Glutamatergic neuron (in vitro differentiated cells): ENCODE measurements at places on chromosomes 12 and 14.

DNA sequence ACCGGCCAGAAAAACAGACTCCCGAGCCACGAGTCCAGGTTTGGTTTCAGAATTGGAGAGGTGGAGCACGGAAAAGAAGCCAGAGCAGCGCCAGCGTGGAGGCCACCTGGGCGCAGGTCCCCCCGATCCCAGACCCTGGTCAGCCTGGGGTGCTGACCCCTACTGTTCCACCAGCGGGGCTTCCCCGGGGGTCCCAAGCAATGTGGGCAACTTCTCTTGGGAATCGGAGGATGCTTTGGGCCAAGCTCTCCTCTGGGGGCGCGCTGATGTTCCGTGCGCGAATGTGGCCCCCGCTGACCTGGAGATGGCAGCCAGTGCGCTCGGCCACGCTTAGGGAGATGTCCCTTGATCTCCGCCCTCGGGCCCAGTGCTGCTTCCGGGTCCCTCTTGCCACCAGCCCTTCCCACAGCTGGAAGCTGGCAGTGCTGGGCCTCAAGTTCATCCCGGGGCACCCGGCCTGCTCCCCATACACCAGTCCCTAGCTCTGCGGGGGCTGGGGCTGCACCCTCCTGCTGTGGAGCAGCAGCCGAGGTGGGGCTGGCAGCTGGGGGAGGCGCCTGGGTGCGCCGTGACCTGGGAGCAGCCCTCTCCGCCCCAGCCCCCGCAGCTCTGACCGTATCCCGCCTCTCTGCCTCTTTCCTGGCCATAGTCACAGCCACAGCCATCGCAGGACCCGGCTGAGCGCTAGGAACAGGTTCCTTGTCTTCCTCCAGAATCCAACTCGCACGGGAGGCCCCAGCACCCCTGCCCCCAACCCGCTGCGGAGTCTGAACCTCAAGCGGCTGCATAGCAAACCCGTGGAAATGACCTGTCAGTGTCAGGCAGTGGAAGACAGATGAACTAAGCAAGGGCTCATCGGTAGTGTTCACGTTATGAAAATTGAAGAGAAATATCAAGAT lies 91.2 kb downstream of the RCOR1 start:
- peak; percentile 26 for DNase-seq

DNA sequence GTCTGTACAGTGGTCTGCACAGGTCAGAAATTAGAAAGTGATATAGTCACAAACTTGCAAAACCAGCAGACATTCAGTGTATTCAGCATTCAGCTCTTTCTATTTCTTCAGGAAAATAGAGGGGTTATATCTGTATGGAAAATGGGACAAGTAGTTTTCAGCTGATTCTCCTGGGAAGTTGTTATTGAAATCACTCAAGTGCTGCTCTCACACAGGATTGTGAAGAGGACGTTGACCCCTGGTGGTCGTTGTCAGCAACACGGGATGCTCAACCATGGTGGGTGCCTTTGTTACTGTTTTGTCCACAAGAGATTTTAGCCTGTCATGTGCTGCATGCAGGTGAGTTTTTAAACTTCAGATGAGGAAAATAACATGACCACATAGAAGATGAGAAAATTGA lies 981.8 kb downstream of the TMEM121 start:
- DNase-seq = no peak

DNA sequence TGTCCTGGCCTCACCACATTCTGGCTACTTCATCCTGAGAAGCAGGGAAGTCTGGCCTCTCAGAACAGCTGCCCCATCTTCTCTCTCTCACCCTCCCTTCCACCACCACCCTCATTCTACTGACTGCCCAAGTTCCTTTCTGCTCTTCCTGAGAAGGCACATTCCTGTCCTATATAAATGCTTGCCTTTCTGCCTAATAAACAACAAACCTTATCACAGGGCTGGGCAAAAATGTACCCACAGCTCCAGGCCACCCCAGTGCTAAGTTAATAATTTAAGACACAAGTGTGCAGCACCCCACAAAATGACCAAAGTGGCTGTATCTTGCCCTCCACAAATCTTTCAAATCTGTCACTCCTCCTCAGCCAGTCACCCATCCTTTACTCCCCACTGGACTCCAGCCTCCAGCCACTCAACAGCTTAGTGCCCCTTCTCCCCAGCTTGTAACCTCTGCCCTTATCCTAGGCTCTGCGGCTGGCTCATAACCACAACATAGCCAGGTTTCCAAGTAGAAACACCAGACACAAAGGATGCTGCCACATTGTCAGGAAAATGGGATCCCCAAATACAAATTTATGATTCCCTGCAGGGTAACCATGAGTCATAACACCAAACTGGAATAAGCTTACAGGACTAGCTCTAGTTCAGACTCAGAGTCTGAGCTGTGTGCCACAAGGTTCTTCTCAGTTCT lies 15.0 kb downstream of the OXA1L start:
- DNase-seq = no peak

DNA sequence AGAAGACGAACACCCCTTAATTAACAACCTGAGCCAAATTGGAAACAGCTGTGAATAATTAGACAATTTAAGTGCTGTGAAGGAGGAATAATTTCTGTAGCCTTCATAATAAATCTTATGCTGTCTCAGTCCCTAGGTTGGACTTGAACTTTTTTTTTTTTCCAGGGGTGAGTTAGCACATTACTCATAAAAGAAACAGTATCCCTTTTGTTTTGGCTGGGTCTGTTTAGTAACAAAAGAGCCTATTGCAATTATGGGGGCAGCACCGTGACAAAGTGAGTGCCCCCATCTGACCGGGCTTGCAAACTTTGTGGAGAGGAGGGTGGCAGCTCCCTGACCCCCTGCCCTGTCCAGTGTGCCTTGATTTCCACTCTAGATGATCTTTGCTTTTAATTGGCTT lies 167.4 kb downstream of the DICER1 start:
- no peak for DNase-seq

- no peak for DNase-seq
These were observed 43.9 kb upstream of the MDM1 start for GRCh38 chr12:68375756-68376695.

DNA sequence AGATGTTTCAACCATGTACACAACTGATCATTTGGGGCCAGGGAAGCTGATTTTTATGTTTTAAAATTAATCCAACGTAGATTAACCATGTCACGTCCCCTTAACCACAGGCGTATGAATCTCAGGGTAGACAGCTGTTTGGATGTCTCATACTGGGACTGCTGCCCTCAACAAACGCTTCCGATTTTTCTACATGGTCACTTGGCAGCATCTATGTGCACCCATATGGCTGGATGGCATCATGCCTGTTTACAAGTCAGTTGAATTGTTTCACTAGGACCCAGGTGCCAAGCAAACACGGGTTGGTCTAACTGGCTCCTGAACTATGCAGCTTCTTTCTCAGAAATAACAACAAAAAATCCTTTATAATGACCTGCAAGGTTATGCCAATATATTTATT lies 393.8 kb downstream of the NPAS3 start:
- DNase-seq = no peak

DNA sequence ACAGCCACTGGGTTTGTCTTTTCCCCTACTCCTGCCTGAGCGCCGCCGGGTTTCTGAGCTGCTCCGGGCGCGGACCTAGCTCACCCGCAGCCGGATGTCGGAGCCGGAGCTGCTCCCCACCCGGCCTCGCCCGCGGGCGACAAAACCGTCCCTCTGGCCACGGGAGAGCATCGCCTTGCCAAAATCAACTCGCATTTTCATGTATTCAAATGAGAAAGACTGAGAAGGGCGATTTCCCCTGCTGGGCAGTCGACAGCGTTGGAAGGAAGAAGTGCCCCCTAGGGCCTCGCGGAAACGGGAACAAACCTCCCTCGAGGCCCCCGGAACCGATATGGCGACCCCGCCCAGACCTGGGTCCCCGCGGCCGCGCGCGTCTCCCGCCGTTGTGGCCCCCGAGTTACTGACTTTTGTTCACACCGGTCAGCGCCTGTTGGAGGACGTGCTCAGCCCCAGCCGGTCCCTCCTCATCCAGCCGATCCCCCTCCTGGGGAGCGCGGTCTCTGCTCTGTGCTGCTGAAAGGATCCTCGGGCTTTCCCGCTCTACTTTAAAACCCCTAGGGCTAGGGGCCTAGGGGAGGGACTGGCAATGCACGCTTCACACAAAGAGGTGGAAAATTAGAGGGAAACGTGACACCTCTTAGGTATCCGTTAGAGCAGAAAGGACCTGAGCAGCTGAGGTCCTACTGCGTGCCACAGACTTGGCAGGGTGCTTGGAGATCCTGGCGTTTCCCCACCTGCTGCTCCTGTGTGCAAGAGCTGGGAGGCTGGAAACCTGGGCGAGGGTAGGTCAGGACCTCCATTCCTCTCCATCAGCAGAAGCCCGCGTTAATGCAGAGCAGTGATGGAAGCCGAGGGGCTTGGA lies 4.3 kb downstream of the TTC6 start:
- DNase-seq = peak; percentile 44

GRCh38 chr12:50268482-50268881 lies 14.8 kb downstream of the LIMA1 start:
- DNase-seq = no peak

GRCh38 chr12:114693532-114693931 lies 9.6 kb upstream of the TBX3 start:
- no peak for DNase-seq

GRCh38 chr12:91523831-91524230 lies 341.2 kb upstream of the DCN start:
- no peak for DNase-seq

DNA sequence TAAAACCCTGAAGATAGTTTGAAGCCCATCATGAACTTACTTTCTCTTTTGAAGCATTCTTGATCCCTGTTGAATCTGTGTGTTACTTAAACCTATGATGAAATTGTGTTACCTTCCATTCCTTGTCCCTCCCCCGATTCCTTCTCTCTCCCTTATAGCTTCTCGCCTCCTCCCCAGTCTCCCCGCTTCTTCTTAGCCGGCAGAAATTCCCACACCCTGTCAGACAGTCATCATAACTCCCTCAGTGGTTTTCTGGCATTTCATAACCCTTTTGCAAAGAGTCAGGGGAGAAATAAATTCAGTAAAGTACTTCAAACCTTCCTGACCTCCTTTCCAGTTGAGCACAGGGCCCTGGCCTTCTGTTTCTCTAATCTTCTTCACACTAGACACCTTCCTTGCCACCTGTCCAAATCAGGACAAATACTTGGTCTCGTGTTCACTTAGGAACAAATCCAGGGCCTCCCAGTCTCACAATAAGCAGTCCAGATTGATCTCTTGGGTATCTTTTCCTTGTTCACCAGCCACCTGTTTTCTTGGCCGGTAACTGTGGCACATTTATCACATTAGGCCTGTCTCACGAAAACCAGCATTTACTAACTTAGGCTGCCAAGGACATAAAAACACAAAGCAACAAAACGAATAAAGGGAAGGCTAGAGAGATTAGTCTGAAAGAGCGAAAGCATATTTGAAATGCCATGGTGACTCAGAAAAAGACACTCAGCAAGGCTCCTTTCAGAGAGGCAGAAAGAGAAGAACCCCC lies 355.9 kb downstream of the TMTC2 start:
- no peak for DNase-seq

DNA sequence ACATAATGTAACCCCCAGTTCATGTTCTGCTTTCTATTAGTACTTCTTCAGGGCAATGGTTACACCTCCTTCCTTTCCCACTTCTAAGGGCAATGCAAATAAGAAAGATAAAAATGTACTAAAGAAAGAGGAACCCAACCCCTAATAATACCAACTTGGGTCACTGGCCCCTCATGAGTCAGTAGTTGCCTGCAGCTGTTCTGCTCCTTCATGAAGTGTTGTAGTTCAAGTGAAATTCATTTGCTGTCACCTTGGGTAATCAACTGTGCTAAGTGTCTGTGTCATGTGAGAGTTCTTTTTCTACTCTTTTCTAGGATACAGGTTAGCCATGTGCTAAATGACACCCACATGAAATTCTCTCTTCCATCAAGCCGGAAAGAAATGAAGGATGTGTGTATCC lies 91.8 kb downstream of the PLXNC1 start:
- DNase-seq = no peak

- DNase-seq = no peak
These were observed 20.5 kb downstream of the SLC11A2 start for GRCh38 chr12:51005671-51006070.

- DNase-seq = no peak
These were observed 5.1 kb downstream of the SLC38A2 start for GRCh38 chr12:46367351-46368029.

DNA sequence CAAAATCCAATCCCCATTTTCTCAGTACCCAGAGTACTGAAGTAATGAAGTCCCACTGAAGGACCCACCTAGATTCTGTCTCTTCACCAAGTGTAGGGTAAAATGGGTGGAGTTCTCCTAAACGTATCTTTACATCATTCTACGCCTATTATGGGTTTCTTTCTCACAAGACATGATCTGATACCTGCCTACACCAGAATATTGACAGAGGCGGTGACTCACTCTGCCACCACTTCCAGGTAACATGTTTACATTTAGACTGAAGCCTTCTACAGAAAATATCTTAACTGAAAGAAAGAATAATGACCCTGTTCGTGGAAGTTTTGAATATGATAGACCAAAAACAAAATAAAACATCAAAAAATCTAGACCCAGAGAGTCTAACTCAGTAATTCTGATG lies 89.8 kb downstream of the BTG1 start:
- DNase-seq = no peak

- DNase-seq = no peak
These were observed 155.4 kb upstream of the GZMB start for GRCh38 chr14:24789378-24789884.

DNA sequence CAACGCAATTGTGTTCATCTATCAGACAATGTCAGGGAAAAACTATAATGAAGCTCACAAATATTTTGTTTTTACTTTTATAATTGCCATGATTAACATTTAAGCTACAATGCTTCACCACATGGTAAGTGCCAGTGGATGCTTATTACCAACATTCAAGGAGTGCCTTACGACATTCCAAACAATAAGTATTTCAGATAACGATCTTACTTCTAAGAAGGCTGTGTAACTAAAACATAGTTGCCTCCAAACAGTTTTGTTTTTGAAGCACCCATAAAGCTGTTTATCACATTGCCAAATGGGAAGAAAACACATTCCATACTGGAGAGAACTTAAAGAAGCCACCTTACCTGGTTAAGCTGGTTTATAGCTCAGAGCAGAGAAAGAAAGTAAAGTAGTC lies 78.8 kb downstream of the RPS6KA5 start:
- DNase-seq = no peak

DNA sequence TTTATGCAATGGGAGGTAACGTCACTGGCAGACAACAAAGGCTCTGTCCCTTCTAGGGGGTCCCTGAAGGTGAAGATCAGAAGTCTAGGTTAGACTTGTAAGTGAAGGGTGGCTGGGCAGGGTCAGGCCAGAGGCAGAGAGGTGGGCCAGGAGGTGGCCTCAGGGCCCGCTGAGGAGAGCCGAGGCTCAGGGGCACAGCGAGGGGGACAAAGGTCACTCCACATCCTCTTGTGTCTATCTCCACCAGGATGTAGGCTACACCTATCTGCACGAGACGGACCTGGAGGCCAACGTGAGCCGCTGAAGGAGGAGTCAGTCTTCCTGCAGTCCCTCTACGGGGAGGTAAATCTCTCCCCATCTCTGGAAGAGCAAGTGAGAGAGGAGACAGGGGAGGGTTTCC lies 20.3 kb downstream of the KRT85 start:
- no peak for DNase-seq

DNA sequence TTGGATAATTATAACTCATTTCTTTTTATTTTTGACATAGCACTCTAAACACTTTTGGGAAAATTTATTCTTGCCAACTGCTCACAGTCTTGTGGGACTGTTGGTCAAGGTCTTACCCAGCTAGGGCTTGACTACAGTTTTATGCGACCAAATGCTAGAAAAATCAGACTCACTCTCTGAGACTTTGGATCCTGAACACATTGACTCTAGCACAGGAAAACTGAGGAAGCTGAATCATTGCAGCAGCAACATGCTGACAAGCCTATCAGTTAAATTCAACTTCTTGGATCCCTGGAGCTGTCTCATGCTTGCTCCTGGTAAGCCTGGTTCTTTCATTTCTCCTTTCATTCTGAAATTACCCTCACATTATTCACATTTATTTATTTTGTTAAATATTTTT lies 120.7 kb upstream of the TMTC2 start:
- DNase-seq = no peak
